HT-29 (cell line): ENCODE measurements at places on chromosomes 6 and 20. TPM values are rescaled to one million over a fixed set of nuclear protein-coding genes. Genes with fewer than 3 reads are reported as not detected.

GRCh38 chr20:7031222-7031621 is 263.7 kb downstream of the BMP2 start:
- no peak for DNase-seq

DNA sequence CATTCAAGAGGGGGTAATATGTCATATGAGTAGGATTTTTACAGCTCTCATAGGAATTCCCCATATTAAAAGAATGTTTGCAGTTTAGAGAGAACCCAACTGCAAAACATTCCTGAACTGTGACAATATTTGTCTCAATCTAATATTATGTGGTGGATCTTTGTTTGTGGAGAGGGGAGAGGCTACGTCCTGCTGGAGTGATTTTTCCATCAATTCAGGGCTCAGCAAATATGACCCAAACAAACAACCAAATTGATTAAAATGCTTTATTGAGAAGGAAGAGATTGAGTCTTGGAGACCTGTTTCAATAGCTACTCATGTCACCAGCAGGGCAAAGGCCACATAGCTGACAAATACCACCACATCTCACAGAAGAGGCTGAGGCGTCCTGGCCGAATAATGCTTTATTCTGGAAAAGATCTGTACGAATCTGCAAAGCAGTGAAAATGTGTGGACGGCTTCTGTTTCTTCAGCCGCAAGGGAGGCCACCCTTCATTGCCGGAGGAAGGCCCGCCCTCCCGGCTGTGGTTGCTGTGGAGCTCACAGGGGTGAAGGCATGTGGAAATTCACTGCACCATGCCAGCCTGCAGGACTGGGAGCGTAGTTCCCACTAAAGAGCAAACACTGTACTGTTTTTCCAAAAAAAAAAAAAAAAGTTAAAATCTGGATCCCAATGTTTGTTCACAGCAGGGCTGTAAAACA is 89.7 kb upstream of the QKI start:
- no peak for DNase-seq

GRCh38 chr6:139341060-139341459 is 33.4 kb downstream of the CITED2 start:
- DNase-seq: no peak

Gene JPH2
- 0.03 and 0.18 TPM in 2 replicates for total RNA-seq

DNA sequence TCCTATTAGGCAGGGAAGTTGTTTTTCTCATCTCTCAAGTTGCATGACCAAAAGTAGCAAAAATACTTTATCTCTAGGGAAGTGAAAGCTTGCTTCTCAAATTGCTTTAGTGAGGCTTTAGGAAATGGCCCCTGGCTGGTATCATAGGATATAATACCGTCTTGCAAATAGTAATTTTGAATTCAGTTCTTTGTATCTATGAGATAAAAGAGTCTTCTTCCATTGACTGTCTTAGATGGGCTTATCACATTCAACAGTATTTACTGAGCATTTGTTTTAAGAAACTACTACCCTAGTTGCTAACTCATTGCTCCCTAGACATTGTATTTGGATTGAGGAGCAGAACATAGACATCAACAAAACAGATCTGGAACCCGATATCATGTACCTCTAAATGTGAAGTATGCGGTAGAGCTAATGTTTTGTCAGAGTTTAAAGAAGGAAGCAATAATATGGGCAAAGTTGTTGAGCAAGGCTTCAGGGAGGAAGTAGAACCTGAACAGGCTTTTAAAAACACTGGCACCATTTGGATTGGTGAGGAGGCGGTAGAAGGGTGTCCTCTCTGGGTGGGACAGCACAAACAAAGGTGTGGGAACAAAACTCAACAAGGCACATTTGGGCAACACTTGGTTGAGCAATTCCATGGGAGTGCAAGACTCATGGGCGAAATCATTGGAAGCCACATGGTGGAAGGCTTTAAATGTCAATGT is 101.5 kb downstream of the SGK1 start:
- no peak for DNase-seq
